Activated B cell treated with CpG ODN at 0.5 μM for 24 hours (primary cell): ENCODE measurements at places on chromosomes 12 and 14. TPM values are rescaled to one million over a fixed set of nuclear protein-coding genes. Genes with fewer than 3 reads are reported as not detected.

MLXIP gene
- total RNA-seq = 26.7 and 33.7 TPM in 2 replicates

HSPA2 gene
- total RNA-seq = 3.8 and 5.4 TPM in 2 replicates

TSPAN19 gene
- total RNA-seq = not detected in 2 replicates

C14orf132 gene
- 0.05 and 0.16 TPM in 2 replicates for total RNA-seq

DNA sequence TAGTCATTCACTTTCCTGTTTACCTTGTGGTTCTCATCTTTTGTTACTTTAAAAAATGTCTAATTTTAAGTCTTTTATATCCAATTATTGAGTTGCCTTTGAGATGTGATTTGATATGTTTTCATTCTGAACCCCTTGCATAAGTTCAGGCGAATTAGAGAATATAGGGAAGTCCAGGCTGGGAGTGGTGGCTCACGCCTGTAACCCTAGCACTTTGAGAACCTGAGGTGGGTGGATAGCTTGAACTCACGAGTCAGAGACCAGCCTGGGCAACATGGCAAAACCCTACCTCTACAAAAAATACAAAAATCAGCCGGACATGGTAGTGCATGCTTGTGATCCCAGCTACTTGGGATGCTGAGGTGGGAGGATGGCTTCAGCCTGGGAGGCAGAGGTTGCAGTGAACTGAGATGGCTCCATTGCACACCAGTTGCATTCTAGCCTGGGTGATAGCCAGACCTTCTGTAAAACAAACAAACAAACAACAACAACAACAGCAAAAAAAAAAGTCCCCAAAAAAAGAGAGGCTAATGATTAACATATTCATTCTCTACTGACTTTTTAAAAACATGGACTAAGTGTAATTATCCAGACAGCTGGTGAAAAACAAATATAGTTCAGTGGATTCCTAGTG lies 451.1 kb upstream of the RGS6 start:
- H3K27ac ChIP-seq = no peak overlapping the region
- peaks cover 38% of the 10 kb centered on the region for H3K36me3 ChIP-seq
- H3K27me3 ChIP-seq = no peaks in the 10 kb centered on the region
- no peak for DNase-seq

DNA sequence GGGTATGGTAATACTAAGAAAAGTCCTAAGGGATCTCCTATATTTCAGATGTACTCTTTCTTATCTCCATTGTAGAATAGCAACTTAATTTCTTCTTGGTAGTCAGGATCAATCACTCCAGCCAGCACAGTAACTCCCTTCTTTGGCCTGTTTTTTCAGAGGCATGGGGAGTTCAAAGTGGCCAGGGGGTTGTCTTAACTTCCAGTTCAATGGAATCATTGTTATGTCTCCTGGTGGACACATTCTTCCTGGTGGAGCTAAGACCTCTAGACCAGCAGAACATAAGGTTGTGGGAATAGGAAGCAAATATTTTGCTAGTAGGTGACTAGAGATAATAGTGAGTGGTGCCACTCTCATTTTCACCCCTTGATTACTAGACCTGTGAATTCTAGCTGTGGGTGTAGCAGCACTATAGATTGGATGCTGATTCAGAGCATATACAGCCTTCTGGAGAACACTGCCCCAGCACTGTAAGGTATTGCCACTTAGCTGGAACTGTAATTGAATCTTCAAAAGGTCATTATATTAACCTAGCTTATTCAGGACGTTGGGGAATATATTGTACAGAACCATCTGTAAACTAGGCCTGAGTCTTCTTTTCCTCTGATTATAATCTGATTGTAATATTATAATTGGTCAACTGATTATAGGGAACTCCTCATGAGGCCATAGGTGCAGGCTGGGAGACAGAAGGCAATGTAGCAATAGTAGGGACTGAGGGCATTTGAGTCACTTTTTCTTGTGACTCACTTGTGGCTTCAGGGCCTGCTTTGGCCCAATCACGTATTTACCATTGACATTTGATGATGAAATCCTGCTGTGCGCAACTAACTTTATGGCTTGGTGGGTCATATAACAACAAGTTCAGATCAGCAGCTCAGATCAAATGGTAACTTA lies 60.2 kb upstream of the ATP2B1 start:
- DNase-seq = no peak
- peaks cover 20% of the 10 kb centered on the region for H3K4me1 ChIP-seq
- peak overlapping the region; percentile 41 for H3K27ac ChIP-seq
- H3K36me3 ChIP-seq = no peaks in the 10 kb centered on the region
- no peak overlapping the region for H3K4me3 ChIP-seq

GRCh38 chr12:111330800-111331752 lies 37.8 kb downstream of the PHETA1 start:
- DNase-seq = no peak
- no peaks in the 10 kb centered on the region for H3K36me3 ChIP-seq
- H3K27ac ChIP-seq = no peak overlapping the region
- H3K4me3 ChIP-seq = no peak overlapping the region
- H3K4me1 ChIP-seq = no peaks in the 10 kb centered on the region

DNA sequence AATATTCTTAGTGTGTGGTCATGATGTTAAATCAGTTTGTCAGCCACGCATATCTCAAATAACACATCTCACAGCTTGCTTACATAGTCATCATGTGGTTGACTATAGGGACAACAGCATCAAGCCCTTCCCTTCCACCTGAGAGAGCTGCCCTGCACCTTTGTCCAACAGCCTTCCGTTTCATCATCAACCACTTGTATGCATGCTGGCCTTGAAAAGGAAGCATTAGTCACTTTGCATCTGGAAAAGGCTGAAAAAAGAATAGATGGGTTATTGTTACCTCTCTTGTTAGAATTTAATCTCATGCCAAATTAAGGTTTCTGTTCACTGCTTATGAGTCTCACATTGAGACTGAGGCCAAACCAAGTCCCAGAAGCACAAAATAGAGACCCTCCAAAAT lies 1586.5 kb upstream of the SEL1L start:
- no peaks in the 10 kb centered on the region for H3K4me1 ChIP-seq
- H3K4me3 ChIP-seq = no peak overlapping the region
- no peak overlapping the region for H3K27ac ChIP-seq
- no peak for DNase-seq
- H3K27me3 ChIP-seq = no peaks in the 10 kb centered on the region

DNA sequence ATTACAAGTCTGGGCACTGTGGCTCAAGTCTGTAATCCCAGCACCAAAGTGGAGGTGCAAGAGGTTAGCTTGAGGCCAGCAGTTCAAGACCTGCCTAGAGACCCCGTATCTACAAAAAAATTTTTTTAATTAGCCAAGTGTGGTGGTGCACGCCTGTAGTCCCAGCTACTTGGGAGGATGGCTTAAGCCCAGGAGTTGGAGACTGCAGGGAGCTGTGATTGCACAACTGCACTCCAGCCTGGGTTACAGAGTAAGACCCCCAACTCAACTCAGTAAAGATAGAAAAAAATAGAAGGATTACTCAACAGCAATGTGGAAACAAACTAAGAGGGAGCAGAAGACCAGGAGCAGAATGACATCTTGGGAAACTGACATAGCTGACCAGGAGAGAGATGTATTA lies 13.3 kb downstream of the SBNO1 start:
- H3K4me1 ChIP-seq = peaks cover 21% of the 10 kb centered on the region
- H3K27ac ChIP-seq = no peak overlapping the region

- no peak for DNase-seq
- H3K27me3 ChIP-seq = peaks cover 23% of the 10 kb centered on the region
- peaks cover 23% of the 10 kb centered on the region for H3K4me1 ChIP-seq
- no peak overlapping the region for H3K4me3 ChIP-seq
- no peak overlapping the region for H3K27ac ChIP-seq
These were observed 383.6 kb downstream of the BCAT1 start for GRCh38 chr12:24565300-24565699.

DNA sequence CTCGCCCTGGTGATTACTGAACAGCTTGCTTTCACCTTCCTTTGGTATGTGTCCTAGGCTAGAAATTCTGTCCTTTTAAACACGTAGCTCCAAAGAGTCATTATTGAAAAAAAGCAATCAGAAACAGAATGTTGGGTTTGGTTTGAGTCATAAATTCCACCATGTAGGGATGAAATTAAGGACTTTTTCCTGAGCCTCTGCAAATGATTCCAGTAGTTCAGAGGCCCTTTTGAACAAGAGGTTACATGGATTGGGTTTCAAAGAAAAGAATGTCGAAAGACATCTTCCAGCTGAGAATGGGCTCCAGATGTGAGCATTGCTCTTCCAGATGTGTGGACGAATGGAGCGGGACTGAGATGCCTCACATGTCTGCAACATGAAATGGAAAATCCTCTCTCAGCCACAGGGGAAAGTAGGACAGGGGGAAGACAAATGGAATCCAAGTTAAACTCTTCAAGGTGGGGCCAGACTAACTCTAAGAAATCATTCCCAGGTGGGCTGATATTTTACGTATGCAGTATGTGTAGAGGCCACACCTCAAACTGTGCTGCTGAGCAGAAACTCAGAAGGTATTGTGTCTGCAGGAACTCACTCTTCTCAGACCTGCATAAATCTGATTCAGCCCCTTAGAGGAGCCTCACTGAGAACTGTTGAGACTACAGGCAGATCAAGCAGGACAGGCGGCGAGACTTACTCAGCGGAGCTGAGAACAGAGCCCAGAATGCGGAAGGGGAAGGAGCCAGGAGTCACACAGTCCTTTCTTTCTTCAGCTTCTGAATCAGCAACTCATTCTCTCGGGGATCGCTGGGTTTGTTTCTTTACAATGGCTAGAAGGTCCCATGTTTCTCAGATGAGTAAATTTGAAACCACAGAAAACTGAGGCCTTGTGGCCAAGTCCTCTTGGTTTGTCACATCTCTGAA lies 23.3 kb upstream of the EMP1 start:
- H3K4me1 ChIP-seq = peaks cover 22% of the 10 kb centered on the region
- peaks cover 22% of the 10 kb centered on the region for H3K27me3 ChIP-seq
- no peaks in the 10 kb centered on the region for H3K36me3 ChIP-seq

DNA sequence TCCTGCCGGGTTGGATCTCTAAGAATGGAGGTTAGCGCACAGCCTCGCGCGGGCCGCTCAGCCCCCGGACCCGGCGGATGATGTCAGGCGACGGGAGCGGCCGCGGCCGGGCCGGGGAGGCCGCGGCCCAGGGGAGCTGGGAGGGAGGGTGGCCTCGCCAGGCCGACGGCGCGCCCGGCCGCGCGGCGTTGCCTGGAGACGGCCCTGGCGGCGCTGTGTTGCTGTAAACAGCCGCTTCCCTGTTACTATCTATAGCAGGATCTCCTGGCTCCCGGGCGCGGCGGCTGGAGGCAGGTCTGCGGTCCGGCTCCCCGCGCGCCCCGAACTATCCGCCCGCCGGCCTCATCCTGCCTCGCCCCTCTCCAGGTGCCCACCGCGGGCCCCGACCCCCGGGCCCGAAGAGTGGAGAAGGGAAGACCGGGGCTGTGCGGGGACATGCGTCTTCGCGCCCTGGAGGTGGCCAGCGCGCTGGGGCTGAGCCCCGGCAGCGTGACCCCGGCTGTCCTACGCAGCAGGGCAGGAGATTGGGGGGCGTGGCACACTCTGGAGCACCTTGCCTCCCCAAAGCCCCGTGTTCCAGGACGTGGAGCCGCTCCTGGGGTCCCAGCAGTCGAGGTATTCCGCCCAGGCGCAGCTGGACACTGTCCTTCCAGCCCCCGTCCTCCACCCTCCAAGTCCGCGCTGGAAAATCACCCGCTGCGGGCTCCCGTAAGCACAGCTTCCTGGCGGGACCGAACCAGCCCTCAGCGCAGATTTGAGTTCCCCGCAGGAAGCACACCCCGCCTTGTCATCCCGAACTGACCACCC lies 1.4 kb upstream of the FOS start:
- peaks cover 28% of the 10 kb centered on the region for H3K36me3 ChIP-seq
- peaks cover 18% of the 10 kb centered on the region for H3K27me3 ChIP-seq
- H3K27ac ChIP-seq = peak overlapping the region; percentile 59
- H3K4me1 ChIP-seq = peaks cover 69% of the 10 kb centered on the region
- H3K4me3 ChIP-seq = peak overlapping the region; percentile 94

GRCh38 chr12:130167537-130167936 lies 5.3 kb downstream of the FZD10 start:
- peaks cover 2% of the 10 kb centered on the region for H3K4me1 ChIP-seq
- peaks cover 22% of the 10 kb centered on the region for H3K27me3 ChIP-seq
- no peak overlapping the region for H3K27ac ChIP-seq
- no peak for DNase-seq
- H3K36me3 ChIP-seq = no peaks in the 10 kb centered on the region
- H3K4me3 ChIP-seq = no peak overlapping the region

- no peaks in the 10 kb centered on the region for H3K27me3 ChIP-seq
- no peak overlapping the region for H3K4me3 ChIP-seq
- no peak for DNase-seq
- H3K27ac ChIP-seq = peak overlapping the region; percentile 19
- no peaks in the 10 kb centered on the region for H3K36me3 ChIP-seq
These were observed 341.4 kb downstream of the ADAMTS20 start for GRCh38 chr12:43210485-43211192.

- H3K27ac ChIP-seq = no peak overlapping the region
- no peaks in the 10 kb centered on the region for H3K4me1 ChIP-seq
- no peak for DNase-seq
- peaks cover 11% of the 10 kb centered on the region for H3K27me3 ChIP-seq
- H3K36me3 ChIP-seq = no peaks in the 10 kb centered on the region
- H3K4me3 ChIP-seq = no peak overlapping the region
These were observed 12.8 kb downstream of the BDKRB2 start for GRCh38 chr14:96217376-96217913.

DNA sequence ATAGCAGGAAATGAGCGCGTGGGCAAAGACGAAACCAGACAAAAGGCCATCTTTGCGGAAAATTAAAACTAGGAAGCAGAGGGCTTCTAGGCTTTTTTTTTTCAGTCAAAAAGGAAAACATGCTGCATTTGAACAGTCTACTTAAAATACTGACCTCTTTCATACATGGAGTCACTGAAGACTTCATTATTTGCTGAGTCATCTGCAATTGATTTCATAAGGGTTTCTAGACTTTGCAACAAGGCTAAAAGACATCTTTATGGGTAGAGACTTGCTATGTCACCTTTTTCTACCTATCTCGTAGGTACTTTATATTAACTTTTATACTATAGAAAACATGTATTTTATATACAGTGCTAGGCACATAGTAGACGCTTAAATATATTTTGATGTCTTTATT lies 238.4 kb downstream of the TMEM132D start:
- H3K27ac ChIP-seq = no peak overlapping the region
- no peaks in the 10 kb centered on the region for H3K4me1 ChIP-seq
- no peak for DNase-seq
- H3K27me3 ChIP-seq = no peaks in the 10 kb centered on the region

DNA sequence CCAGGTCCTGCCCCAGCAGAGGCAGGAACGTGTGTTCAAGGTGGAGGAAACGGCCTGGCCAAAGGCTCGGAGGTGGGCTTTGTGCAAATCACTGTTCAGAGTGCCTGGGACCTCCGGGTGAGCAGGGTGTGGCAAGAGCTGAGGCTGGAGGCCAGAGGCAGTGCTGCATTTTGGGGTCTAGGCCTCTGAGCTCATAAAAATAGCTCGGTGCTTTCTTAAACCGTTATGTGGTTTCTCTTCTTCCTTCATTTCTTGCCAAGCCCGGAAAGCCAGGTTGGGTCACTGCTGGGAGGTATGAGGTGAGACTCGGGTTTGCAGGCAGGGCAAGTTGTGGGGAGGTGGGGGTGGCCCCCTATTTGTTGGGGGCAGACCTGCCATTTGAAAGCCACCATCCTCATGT lies 178.8 kb upstream of the MYL2 start:
- peaks cover 10% of the 10 kb centered on the region for H3K27me3 ChIP-seq
- no peak overlapping the region for H3K4me3 ChIP-seq
- DNase-seq = no peak
- no peaks in the 10 kb centered on the region for H3K36me3 ChIP-seq
